CD4-positive, alpha-beta T cell treated with Interleukin-2 at 100 ng/mL for 4 hours (primary cell): ENCODE measurements at places on chromosomes 4 and X.

- DNase-seq, result no peak
These were observed 380.5 kb upstream of the IGFBP7 start for GRCh38 chr4:57490520-57491255.

- no peak for DNase-seq
These were observed 113.7 kb downstream of the SOWAHB start for GRCh38 chr4:76784237-76784636.

DNA sequence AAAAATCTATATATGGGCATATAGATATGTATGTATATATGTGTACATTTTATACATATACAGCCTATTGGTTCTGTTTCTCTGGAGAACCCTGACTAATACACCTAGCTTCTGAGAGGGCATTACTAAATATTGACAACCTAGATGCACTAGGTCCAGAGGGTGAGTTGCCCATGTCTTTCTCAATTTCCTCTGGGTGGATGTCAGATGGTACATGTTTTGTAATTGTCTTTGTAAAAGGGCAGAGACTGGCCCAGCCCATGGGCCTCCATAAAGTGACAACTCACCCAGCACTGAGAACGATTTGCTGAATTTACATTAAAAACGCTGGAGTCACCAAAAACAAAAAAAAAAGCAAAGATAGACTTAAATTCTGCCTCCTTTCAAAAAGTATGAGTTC is 198.5 kb upstream of the FAM241A start:
- DNase-seq, result no peak

GRCh38 chr4:113682730-113683537 is 78.6 kb downstream of the CAMK2D start:
- peak; percentile 74 for DNase-seq

DNA sequence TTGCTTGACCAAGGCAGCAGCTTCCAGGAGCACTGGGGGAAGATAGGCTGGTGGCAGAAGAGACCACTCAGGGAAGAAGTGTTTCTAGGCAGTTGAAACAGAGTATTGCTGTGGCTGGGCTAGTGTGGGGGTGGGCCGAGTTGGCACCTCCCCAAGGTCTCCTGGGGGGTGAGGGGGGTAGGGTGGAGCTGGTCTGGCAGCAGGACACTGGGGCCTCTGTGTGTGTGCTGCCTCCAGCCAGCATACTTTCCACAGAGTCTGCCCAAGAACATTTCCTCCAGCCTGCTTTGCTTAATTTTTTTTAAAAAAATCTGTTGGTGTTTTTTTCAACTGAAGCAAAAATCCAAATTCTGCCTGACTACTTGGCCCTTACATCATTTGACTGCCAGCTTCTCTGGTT is 4.0 kb downstream of the ITIH6 start:
- DNase-seq, result no peak

GRCh38 chr4:29717287-29718057 is 1002.7 kb upstream of the PCDH7 start:
- no peak for DNase-seq

DNA sequence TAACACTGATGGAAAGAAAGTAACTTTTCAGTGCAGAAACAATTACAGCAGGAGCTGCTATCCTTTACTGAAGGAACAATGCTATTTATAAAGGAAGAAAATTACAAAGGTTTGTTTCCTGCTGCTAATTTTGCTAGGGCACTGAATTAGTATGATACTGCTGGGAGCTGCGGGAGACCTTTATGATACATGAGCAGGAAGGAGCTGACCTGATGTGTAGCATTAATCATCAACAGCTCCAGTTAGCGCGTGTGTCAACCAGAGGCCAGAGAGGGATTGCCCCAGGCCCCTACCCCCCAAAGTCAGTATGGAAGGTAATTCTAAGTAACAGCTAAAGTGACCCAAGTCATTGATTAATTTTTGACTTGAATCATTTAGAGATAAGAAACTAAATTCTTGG is 728.9 kb downstream of the PCDH18 start:
- no peak for DNase-seq

DNA sequence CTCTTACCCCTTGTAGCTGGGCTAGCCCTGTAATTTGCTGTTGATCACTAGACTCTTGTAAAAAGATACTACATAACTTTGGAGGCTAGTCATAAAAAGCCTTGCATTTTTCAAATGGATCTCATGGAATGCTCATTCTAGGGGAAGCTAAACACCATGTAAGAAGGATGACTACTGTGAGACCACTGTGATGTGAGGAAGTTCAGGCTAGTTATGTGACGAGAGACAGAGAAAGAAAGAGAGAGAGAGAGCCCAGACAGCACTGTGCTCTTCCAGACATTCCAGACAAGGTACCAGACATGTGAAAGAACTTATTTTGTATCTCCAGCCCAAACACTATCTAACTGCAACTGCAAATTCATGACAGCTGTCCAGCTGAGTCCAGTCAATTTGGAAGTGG is 404.6 kb upstream of the PITX2 start:
- no peak for DNase-seq

DNA sequence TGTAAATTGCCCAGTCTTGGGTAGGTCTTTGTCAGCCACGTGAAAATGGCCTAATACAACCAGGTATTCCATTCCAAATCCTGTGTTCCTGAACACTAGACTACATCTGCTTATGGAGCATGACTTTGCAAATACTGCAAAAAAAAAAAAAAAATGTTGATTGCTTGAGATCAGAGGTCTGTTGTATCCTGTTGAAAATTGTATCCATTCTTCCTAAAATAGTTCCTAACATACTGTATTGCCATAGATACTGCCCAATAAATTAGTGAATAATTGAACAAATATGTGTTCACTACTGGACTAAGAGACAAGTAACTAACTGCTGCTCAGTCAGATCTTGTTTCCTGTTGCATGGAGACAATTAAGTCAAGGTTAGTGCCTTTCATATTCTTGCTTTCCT is 164.3 kb upstream of the PABPC4L start:
- no peak for DNase-seq

- DNase-seq, result no peak
These were observed 46.1 kb upstream of the HOPX start for GRCh38 chr4:56727150-56727549.

GRCh38 chr4:384311-385010 is 46.8 kb downstream of the ZNF141 start:
- DNase-seq, result no peak

DNA sequence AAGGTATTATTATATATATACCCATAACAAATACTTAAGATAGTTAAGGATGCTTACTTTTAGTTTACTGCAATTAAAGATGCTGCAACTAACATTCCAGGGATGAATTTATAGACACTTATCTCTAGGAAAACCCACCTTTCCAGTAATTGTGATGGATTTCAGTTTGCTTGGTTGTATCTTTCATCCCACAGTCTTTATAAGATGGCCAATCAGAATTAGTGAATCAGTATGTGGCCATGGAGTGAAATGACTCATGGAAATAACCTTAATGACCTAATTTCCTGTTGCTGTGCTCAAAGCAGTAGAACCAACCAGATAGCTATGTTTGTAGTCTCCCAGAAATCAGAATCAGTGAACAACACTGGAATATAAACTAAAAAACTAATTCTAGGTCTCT is 26.4 kb downstream of the MOSPD2 start:
- DNase-seq, result peak; percentile 0

DNA sequence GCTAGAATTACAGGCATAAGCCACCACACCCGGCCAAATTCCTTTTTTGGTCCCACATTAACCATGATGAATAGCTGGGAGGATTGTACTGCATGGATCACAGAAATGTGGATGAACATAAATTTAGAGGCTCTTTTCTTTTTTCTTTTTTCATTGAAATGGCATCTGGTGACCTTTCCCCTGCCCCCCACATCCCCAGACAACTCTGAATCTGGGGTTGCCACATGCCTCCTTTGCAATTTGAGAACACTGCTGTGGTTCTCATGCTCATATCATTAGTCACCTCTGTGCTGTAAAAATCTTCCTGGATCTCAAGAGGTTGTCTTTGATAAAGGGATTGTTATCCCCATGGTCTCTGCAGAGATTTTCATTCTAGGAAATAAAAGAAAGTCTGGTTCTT is 22.8 kb upstream of the FMR1NB start:
- no peak for DNase-seq

DNA sequence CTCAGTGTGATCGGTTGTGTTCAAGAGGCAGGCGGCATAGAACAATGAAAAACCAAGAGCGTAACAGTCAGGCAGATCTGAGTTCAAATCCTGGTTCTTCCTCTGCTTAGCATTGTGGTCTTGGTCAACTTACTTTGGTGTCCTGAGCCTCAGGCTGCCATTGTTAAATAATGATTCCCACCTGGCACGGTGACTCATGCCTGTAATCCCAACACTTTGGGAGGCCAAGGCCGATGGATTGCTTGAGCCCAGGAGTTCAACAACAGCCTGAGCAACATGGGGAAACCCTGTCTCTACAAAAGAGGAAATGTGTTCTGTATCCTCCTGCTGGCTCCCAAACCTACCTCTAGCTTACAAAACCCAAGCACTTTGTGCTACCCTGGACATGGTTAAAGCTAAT is 129.0 kb upstream of the STX18 start:
- no peak for DNase-seq

- no peak for DNase-seq
These were observed 403 bp upstream of the LGI2 start for GRCh38 chr4:25031077-25031621.

GRCh38 chr4:94537921-94538628 is 86.3 kb downstream of the PDLIM5 start:
- DNase-seq, result no peak

DNA sequence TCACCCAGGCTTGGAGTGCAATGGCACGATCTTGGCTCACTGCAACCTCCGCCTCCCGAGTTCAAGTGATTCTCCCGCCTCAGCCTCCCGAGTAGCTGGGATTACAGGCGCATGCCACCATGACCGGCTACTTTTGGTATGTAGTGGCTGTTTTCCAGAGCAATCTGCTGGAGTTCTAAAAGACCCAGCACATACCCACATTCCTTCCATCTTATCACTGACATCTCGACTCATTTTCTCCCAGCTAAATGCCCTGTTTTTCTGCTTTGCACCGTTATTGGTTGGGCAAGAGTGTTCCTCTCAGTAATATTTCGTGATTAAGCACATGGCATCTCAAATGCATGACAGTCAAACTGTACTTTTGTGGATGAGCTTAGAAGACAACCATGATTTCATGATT is 53.7 kb downstream of the PRKX start:
- no peak for DNase-seq

DNA sequence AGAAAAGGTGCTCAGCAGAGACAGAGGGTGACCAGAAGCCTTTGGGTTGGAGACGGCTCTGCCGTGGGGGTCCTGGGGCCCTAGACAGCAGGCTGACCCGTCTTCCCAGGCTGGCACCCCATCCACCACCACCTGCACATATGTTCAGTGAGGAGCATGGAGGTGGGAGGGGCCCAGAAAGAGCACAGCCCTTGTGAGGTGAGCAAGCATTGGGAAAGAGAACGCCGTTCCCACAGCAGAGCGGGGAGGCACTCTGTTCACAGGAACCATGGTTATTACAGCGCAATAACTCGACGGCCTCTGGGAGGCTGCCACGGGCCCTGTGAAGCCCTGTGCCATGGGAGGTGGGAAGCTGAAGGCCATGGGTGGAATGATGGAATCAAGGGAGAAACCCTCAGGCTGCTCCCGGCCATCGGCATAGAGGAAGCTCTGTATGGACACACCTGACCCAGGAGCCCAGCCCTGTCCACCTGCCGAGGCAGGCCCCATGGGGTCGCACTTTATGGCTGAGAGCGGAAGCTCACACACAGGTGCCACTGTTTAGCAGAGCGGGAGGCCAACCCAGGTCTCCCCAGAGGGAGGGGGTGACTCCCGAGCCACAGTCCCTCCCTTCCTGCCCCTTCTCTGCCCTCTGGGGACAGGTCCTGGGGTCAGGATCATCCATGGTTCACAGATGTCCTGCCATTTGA is 93.5 kb upstream of the AFAP1 start:
- DNase-seq, result no peak

DNA sequence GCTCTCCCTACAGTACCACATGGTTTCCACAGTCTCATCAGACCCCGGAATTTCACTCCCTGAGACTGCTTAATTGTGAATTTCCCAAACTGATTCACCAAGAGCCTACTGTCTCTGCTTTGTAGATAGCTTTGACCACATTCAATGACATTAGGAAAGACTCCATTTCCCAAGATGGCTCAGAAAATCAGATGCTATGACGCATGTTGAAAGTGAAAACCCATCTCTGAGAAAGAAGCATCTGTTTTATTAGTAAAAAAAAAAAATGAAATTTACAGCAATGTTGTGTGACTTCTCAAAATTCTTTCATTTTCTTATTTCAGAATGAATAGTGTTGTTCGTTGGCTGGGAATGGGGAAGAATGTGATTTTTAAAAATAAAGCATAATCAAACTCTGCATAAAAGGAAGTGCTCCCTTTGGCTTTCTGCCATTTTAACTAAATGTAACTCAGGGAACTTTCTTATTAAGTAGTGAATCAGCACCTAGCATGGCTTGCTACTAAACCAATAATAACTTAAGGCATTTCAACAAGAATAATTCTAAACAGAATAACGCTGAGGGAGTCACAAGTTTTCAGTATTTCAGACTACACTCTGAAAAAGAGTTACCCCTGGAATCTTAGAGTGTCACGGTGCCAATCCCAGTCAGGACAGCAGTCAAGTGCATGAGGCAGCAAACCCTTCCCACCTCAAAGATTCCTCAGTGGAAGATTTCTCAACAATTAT is 97.4 kb upstream of the MYOZ2 start:
- DNase-seq, result no peak

GRCh38 chr4:69239557-69240168 is 25.1 kb upstream of the UGT2B11 start:
- DNase-seq, result no peak

- DNase-seq, result no peak
These were observed 770.8 kb upstream of the PRKX start for GRCh38 chrX:4484266-4484665.

DNA sequence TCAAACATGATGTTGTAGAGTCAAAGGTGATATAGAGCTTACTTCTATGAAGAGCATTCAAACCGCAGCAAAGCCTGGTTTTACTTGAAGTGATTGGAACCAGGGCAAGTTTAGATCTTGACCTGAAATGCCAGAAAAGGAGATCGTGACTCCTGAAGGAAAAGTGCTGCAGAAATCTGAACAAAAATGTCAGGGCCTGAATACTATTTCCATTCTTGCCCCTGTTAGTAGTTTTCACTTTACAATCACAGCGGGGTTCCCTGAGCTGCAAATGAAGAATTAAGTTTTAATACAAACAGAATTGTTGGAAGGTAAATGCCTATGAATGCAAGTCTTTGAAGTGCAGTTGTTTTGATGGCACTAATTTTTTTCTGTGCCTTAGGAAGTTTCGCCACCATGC is 4.1 kb downstream of the SLIT2 start:
- no peak for DNase-seq
